ENCODE measurements at places on chromosomes 1 and 21.
A peak's percentile ranks its signal among the peaks of the same experiment; 100 is the strongest.

DNA sequence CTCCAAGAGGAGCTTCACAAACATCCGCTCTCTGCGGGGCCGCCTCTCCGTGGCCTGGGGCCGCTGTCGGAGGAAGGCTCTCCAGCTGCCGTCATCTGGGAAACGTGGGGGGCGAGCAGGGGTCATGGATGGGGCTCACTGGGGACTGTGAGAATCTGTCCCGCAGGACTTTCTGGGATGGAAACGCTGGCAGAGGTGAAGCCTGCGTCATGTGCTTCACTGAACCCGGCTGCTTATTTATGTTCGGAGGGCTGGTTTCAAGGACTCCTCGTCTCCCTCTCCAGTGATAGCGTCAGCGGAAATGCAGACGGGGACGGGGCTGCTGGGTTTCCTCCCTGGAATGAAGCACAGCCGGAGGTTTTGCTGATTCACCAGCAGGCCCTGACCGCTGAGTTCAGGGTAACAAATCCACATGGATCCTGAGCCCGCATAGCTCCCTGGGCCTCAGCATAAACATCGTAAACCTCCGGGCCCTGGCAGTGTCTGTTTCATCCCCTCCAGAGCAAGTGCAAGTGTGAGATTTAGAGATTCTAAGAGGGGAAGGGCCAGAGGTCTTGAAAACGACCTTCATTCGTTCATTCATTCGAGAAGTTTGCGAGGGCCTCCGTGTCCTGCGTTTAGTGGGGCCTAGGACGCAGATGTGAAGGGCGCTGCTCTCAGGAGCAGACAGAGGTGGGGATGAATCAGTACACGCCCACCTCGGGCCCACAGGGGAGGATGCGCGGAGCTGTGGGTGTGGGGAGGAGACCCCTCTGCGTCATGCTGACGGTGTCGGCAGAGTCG is 7.0 kb upstream of the POFUT2 start:
- DNase-seq: peak; percentile 90

DNA sequence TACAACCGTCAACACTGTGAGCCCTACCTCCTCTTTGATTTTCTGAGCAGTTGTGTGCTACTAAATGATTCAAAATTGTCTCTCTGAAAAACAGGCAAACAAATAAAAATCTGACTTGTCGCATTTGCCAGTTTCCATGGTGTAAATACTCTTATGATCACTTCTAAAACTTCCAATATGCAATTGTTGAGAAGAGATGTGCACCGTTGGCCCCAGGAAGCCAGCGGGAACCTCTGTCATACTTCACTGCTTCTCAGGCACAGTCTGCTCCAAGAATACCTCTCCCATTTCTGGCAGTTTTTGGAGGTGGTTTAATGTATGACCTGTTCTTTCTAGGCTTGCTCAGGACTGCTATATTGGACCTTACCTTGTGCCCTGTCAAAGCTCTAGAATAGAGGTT is 196.0 kb upstream of the NCAM2 start:
- no peak for DNase-seq

DNA sequence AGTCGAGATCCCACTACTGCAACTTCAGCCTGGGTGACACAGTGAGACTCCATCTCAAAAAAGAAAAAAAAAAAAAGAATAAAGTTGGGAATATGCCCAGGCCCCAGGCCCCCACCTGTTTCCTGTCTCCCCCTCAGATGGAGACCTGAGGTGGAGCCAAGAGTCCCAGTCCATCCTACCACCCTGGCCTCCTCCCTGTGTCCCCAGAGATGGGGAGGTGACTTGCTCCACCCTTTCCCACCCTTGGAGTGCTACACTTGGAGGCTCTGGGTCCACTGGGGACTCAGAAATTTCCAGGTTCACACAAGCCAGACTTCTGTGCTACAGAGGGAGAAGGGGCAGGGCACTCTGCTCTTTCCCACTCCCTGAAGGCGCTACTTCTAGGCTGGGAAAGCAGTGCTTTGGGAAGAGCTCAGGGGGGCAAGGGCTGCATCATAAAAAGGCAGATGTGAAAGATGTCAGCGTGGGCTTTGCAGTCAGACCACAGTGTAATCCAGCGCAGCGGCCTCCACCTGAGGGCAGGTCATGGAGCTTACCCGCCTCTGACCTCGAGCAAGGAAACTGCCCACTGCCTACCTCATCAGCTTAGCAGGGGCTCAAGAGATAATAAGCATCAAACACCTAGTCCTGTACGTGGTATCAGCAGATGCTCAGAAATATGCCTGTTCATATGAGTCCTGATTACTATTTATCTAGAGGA is 13.4 kb downstream of the TMEM63A start:
- no peak for DNase-seq

GRCh38 chr1:63818567-63819325 is 44.9 kb downstream of the ROR1 start:
- DNase-seq: no peak

DNA sequence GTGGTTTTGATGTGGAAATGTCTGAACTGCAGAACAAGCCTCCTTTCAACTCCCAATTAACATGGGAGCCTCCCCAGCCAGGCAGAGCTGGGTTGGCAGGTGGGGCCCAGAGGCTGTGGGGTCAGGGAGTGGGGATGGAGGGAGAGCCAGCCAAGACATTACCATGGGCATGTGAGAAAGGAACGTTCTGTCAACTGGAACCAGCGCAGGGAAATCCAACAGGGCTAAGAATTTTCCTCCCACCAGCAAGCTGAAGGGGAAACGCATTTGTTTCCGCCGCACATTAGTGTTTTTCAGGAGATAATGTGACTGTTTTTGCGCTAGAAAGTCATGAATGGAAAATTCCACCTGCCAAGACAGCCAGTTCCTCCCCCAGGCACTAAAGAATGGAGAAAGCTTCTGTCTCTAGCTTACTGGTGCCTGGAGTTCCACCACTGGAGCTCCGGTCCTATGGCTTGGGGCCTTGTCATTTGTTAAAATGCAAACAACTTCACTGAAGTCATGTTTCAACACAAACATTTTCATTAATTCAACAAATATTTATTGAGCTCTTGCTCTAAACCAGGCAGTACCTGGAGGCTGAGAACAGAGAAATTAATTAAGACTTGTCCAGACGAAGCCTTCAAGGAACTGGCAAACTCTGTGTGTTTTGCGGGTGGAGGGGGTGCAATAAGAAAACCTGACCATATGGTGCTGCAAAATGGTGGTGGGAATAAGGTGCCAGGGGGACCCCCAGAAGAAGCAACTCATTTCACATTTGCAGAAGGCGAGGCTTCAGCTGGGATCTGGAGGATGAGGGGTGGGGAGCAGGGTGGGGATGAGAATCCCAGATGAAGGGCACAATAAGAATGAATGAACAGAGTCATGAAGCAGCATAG is 305.1 kb downstream of the MATN1 start:
- DNase-seq: no peak

GRCh38 chr21:43921979-43922945 is 57.2 kb downstream of the AGPAT3 start:
- no peak for DNase-seq

DNA sequence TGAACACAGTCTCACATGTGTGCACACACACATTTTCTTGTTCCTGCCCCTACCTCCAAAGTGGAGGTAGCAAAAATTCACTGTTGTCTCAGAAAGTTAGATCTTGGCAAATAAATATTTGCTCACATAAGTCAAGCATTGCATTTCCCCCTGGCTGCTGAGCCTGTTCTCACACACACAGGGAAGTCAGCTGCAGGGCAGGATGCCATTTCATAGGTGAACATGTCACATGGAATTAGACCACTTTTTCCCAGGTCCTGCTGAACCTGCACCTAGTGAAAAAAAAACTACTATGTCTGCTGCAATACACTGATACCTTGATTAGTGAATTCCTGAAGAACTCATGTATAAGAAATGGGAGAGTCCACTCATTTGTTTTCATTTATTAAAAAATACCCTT is 5.3 kb upstream of the CD55 start:
- DNase-seq: no peak

DNA sequence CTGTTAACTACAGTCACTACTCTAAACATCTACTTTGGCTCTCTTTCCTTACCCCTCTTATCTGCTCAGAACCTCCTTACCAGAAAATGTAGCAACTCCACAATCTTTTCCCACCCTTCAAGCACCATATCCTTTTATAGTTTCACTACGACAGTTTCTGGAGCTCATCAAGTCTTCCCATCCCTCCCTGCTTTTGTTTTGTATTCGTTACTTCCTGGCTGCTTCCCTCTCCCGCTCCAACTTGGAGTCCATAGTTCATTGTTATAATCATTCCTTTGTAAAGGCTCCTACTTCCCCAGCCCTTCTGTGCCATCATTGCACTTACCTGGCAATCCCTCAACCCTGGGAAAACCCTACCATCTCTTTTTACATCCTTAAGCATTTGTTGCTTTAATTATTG is 18.0 kb downstream of the MPZL1 start:
- no peak for DNase-seq

- no peak for DNase-seq
Observed at GRCh38 chr21:31064803-31065202, 26.5 kb upstream of the KRTAP19-8 start.

DNA sequence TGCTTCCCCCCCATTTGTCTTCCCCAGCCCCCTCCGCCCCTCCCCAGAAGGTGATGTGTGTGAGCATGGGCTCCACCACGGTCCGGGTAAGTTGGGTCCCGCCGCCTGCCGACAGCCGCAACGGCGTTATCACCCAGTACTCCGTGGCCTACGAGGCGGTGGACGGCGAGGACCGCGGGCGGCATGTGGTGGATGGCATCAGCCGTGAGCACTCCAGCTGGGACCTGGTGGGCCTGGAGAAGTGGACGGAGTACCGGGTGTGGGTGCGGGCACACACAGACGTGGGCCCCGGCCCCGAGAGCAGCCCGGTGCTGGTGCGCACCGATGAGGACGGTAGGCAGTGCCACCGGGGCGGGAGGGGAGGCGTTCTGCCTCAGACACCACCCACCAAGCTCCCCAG is 52.2 kb upstream of the KDM4A start:
- no peak for DNase-seq

- DNase-seq: no peak
Observed at GRCh38 chr1:212641956-212642355, 33.4 kb downstream of the ATF3 start.

DNA sequence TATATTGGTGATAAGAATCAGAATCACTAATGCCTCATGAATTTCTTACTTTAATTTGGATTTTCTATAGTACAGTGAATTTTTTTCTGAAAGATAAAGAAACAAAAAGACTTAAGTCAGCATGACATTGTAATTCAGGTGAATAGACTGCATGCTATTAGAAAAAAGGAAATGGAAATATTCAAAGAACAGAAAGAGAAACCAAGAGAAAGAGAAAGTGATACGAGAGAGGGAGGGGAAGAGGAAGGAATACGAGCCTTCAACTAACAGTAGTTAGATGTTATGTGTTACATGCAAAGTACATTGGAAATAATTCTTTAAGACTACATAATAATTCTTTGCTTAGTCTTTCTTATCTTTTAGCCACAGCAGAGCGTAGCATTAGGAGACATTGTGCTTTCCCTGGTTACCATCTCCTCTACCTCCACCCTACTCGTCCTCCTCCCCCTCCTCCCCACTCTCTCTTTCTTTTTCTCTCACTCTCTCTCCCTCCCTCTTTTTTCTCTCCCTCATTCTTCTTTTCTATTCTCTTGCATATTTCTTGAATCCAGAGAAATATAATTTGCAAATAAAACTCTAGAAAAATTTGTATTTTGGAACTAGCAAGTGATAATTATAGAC is 46.4 kb upstream of the ADGRL4 start:
- no peak for DNase-seq

Data from foreskin melanocyte (primary cell).